Keratinocyte (primary cell): ENCODE measurements at places on chromosomes 16 and 17.

GRCh38 chr17:34517406-34517805, 62.0 kb upstream of the TMEM132E start:
- no peak for DNase-seq

GRCh38 chr17:73785496-73785895, 141.3 kb upstream of the SDK2 start:
- no peak for DNase-seq

DNA sequence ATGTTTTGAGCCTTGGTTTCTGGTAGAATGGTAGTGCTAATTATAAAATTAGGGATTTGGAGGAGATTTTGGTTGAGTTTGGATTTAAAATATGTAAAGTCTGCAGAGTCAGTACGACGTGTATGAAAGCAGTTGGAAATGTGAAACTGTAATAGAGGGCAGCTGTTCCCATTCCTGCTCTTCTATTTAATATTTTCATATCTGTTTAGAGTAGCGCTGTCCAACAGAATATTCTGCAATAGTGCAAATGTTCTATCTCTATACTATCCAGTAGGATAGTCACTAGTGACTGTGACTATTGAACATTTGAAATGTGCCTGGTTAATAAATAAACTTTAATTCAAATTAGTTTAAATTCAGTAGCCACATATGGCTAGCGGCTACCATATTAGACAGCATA, 443.4 kb upstream of the SOX9 start:
- DNase-seq, result no peak

GRCh38 chr17:7186241-7186640, 7.1 kb upstream of the ASGR1 start:
- DNase-seq, result no peak

DNA sequence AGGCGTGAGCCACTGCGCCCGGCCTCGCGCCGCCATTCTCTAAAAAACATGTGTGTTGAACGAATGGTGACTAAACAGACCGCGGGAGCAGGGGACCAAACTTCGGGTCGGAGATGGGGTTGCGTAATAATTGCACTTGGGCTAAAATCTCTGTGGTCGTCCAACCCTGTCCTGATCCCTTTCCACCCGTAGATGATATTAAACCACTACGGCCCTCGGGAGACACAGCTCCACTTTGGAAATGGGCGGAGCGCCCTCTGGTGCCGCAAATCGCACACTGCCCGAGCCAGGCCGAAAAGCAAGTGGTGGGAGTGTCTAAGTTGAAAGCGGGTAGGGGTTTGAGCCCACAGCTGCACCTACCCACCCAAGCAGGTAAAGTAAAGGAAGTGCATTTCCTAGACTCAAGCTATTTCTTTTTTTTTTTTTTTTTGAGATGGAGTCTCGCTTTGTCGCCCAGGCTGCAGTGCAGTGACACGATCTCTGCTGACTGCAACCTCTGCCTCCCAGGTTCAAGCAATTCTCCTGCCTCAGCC, 17.0 kb downstream of the CAVIN1 start:
- DNase-seq, result no peak

DNA sequence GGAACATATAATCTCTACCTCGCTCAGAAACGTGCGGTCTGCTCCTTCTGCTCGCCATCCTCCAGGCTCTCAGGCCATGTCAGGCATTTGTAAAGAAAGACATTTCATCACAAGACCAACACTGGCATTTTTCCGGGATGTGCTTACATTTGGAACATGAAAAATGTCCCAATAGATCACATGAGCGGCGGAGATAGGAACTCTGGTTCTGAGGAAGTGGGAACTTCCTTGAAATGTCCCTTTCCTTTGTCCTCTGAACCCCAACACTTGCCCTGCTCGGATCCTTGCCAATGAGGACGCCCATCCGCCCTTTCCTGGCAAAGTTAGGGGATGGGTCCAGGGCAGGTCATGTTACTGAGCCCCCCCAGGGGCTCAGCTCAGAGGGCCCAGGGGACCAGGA, 130.5 kb downstream of the MAF start:
- DNase-seq, result no peak

GRCh38 chr16:88274847-88275246, 107.9 kb upstream of the ZNF469 start:
- no peak for DNase-seq

- no peak for DNase-seq
Observed at GRCh38 chr17:75652934-75653549, 13.9 kb downstream of the RECQL5 start.

- no peak for DNase-seq
Observed at GRCh38 chr16:4002121-4002520, 114.1 kb downstream of the ADCY9 start.

DNA sequence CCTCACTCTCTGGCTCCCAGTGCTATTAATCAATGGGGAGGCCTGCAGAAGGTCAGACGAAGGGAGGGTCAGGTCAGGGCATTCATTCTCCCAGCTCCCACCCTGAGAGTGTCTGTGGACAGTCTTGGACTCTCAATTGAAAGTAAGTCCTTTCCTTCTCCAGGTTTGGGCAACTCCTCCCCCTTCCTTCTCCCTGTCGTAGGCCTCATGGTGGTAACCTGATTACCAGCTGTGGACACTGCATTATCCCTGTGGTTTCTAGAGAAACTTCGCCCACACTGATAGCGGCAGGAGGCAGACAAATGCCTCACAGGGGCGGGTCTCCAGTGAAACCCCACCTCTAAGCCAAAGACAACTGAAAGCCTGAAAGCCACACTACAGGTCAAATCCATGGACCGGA, 57.7 kb upstream of the SLC25A19 start:
- DNase-seq, result no peak
